ENCODE measurements at places on chromosomes 5 and 9. TPM values are rescaled to one million over a fixed set of nuclear protein-coding genes. Genes with fewer than 3 reads are reported as not detected.

The F2RL1 gene
- total RNA-seq, result 2.3 TPM

The DENND1A gene
- 24.0 TPM for total RNA-seq

The ZNF622 gene
- total RNA-seq, result 27.8 TPM

The LRRC19 gene
- not detected for total RNA-seq

GRCh38 chr5:168820874-168821273, 241.7 kb upstream of the PANK3 start:
- DNase-seq, result no peak

- no peak for DNase-seq
Observed at GRCh38 chr5:147332658-147333057, 97.8 kb downstream of the STK32A start.

GRCh38 chr5:40754381-40755092, 1.2 kb downstream of the TTC33 start:
- DNase-seq, result peak; percentile 62

- DNase-seq, result no peak
Observed at GRCh38 chr5:177384134-177384533, at the start of gene SLC34A1. SLC34A1 (plus strand) TSS chr5:177384434; CDS start chr5:177385742, 1,308 bp downstream.

GRCh38 chr9:36346569-36346968, 53.5 kb downstream of the RNF38 start:
- DNase-seq, result no peak

- peak; percentile 22 for DNase-seq
Observed at GRCh38 chr9:98929895-98930341, 13.8 kb upstream of the COL15A1 start.

GRCh38 chr5:113103330-113103729, 126.7 kb downstream of the DCP2 start:
- DNase-seq, result no peak

GRCh38 chr5:11955331-11955730, 51.1 kb upstream of the CTNND2 start:
- DNase-seq, result peak; percentile 0
